ENCODE measurements at places on chromosomes 7 and 10.
A peak's percentile ranks its signal among the peaks of the same experiment; 100 is the strongest.

- DNase-seq = no peak
Observed at GRCh38 chr7:105267244-105267643, 121.5 kb downstream of the SRPK2 start.

GRCh38 chr7:77393261-77393660, 22.9 kb downstream of the GSAP start:
- peak; percentile 54 for DNase-seq

- no peak for DNase-seq
Observed at GRCh38 chr7:38147005-38147404, 31.0 kb upstream of the STARD3NL start.

DNA sequence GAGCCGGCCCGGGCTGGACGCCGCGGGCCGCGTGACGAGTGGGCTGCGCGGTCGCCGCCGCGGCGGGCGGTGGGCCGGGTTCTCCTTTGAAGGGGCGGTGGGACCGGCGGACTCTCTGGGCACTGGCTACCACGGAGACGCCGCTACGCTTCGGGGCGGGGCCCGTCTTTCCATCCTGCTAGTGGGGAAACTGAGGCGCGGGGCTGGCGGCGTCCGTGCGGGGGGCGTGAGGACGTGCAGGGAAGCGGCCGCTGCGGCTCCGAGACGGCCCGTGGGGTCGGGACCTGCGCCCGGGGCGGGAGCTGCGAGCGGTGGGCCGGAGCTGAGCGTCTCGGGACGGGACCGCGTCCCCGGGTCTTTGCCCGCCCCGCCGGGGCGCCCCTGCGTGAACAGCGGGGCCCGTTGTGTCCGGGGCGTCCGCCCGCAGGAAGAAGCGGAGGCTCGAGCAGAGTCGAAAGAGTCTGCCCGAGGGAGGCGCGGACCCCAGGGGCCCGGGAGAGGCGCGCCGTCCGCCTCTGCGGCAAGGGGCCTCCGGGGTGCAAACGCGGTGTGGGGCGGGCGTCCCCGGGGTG, 548 bp upstream of the BNIP3 start:
- DNase-seq = peak; percentile 69

- peak; percentile 82 for DNase-seq
Observed at GRCh38 chr10:71608819-71609768, 110.5 kb downstream of the C10orf105 start.

DNA sequence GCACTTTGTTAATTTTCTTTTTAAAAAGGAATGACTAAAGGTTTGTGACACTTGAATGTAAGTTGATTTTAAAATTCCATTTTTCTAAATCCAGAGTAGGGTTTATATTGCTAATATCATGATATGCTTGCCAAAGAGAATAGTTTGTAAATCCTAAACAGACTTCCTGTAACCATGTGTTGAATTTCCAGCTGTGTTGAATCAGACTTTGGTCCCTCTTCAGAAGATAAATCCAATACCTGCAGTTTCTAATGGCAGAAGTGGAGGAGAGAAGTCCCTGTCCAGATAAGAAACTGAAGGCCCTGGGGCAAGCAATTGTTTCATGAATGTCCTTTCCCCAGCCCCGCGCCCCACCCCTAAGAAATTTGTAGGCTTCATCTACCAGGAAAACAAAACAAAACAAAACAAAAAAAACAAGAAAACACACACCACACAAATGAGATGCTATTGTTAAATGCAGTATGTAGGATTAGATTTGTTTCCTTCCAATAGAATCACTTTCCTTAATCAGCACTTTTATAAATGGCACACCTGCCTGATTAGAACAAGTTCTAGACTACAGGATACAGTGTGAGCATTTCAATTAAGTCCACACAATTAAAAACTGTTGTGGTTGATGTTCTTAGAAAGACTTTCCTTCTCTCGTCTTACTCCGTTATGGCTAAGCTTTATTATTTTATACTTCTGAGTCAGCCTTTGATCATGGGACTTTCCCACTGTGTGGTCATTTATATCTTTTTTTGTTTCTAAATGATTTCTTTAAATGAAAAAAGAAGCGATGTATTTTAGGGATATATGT, 122.8 kb downstream of the KAT6B start:
- DNase-seq = no peak

- DNase-seq = no peak
Observed at GRCh38 chr10:61029411-61029810, 85.4 kb upstream of the RHOBTB1 start.

DNA sequence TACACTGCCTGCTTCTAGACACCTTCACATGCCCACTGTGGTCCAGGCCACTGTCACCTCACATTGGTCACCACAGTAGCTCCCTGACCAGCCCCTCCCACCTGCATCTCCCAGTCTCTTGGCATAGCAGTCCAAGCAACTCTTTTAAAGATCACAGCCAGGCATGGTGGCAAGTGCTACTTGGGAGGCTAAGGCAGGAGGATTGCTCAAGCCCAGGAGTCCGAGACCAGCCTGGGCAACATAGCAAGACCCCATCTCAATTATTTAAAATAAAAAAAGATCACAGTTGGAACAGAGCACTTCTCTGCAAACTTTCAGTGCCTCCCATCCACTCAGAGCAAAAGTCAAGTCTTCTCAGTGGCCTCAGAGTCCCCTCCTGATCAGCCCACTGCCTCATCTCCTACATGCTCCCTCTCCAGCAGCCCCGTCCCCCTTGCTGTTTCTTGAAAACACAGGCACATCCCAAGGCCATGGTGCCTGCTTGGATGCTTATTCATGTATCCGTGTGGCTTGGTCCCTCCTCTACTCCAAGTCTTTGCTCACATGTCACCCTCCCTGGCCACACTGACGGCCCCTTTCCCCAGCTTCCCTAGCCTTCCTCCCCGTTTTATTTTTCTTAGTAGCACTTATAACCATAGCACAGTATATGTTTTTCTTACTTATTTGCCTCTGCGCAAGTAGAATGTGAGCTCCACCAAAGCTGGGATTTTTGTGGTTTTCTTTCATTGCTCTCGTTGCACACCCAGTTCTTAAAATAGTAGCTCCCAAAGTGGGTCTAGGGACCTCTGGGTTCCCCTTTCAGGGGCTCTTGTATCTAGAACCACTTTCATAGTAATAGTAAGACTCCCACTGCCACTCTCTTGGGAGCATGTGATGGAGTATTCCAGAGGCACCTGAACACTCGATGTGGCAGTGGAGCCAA, 19.5 kb downstream of the TSPAN15 start:
- no peak for DNase-seq

DNA sequence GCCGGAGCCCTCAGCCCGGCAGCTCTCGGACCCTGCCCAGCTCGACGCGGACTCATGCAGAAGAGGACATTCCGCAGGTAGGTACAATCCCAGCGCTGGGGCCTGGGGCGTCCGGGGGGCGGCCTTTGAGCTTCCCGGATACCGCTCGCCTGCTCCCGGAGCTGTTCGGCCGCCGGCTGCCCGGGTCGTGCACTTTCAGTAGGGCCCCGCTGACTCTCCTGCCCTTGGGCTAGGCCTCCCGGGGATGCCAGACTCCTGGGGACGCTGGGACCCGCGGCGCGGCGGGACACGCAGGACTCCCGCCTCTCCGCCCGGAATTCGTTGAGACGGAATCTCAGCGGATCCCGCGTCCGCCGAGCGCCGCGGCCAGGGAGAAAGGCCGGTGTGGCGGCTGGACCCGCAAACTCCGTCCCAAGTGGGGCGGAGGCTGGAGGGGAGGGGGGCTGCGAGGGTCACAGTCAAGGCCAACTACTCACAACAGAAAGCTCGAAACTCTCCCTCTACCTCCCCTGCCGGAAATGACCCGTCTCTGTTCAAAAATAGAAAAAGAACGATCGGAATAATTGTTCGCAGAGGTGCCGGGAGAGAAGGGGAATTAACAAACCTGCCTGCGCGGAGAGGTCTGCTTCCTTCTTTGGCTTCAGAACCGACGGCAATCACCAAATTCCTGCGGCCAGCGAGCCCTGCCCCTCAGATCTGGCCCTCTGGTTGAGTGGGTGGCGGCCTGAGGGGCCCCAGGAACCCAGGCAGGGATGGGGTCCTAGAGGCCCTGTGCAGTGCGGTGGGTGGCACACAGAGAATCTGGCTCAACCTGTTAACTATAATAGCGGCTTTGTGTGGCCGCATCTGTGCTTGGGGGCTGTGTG, 9.2 kb downstream of the TLX1 start:
- no peak for DNase-seq

DNA sequence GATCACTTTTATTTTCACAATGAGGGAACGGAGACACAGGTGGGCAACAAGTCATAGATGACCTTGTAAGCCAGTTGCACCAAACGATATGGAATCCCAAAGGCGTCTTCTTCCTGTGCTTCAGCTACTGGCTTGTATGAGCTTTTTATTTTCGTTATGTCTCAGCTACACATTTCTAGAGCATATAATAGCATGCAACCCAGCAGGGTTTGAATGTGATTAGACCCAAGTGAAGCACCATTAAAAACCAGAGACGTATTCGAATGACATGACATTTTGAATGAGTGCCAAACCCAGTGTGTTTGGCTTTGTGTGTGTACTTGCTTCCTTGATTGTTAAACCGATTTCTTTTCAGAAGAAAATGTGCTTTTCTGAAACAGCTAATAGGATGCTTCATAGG, 963.2 kb upstream of the CELF2 start:
- no peak for DNase-seq

- no peak for DNase-seq
Observed at GRCh38 chr7:137093198-137093597, 224.7 kb downstream of the CHRM2 start.

- DNase-seq = no peak
Observed at GRCh38 chr7:2116989-2117591, 115.7 kb downstream of the MAD1L1 start.

- DNase-seq = no peak
Observed at GRCh38 chr7:113891828-113892227, 27.0 kb downstream of the PPP1R3A start.

GRCh38 chr10:70286616-70287015, 2.8 kb upstream of the NPFFR1 start:
- DNase-seq = no peak

DNA sequence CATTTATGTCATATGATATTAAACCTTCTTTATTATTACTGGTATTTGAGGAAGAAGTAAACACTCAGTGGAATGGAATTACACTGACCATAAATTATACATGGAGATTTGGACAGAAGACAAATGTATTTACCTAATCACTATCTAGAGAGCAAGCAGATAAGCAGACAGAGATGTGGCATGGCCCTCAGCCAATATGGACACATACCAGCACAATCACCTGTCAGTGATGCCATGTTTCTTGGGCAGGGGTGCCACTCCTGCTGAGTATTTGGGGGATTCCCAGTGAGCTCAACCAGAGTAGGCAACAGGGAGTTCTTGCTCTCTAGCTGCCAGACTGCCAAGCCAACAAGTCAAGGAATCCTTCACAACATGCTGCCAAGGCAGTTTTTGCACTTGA, 866.3 kb upstream of the LRRN3 start:
- DNase-seq = no peak

DNA sequence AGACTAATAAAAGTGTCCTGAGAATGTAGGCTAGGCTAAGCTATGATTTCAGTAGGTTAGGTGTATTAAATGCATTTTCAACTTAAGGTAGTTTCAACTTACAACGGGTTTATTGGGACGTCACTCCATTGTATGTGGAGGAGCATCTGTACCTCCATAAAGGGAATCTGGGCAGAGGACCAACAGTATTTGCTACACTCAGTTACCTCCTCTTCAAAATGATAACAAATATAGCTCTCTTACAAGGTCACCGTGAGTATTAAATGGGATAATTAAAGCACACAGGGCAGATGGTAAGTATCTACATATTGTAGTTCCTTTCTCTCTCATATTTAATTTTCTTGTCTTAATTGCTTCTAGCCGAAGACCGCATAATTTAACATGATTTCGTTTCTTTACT, 59.0 kb upstream of the FGL2 start:
- no peak for DNase-seq

DNA sequence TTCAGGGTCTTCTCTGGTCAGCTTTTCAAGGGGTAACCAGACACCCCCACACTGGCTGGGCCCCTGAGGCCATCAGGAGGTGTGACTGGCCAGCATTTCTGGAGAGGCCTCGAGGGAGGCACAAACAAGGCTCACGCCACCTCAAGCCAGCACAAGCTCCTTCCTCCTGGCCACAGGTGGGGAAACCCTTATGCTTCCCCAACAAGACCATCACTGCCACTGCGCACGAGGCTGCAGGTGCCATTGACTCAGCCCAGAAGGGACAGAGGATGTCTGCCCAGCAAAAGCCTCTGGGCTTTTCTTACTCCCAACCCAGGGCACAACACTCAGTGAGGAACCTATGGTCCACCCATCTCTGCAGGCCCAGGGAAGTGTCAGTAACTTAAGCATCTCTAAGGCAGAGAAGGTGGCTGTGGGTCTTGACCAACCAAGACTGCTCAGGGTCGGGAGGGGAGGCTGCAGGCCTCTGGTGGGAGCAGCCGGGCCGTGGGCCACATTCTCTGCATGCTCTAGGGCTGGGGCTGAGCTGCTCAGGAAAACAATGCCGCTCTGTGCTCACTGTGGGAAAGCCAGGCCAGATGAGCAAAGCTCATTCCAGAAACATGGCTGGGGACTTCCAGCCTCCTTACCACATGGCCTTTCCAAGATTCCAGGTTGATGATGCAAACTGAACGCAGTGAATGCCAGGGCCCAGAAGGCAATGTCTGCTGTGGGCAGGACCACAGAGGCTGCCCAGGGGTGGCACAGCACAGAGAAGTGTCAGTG, 24.2 kb upstream of the RASSF4 start:
- no peak for DNase-seq

DNA sequence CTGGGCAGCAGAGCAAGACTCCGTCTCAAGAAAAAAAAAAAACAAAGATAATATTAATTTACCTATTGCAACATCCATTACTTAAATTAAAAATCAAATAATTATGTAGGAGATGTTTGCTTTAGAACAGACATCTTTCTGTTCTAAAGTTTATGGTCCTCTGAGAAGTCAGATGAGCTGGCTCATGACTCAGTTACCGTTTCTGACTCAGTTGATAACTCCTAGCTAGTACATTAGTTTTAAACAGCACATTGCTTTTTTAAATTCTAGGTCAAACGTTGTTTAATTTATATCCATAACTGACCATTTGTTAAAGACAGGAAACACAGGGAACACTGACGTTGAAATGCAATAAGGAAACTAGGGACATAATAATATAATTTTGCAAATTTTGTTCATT, 162.7 kb downstream of the ETV1 start:
- DNase-seq = no peak

GRCh38 chr10:29205787-29206186, 83.1 kb upstream of the LYZL1 start:
- no peak for DNase-seq

DNA sequence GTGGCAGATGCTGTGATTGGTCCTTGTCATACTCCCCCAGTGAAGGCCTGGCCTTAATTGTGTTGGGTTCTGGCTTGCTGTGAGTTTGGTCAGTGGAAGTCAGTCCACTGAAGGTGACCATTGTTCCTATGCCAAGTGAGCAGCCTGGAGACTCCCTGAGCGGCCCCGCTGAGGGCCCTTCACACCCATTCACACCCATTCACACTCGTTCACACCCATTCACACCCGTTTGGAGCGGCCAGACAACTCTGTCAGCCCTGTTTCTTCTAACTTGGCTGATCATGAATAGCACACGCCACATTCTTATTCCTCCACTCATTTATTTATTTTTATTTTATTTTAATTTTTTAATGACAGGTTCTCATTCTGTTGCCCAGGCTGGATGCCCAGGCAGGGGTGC, 61.5 kb downstream of the C10orf120 start:
- no peak for DNase-seq
